ENCODE measurements at places on chromosomes 1 and 21. TPM values are rescaled to one million over a fixed set of nuclear protein-coding genes. Genes with fewer than 3 reads are reported as not detected.

Gene C1QTNF12
- total RNA-seq = 1.8 TPM

Gene PODN
- 5.1 TPM for total RNA-seq

Gene ATXN7L2
- total RNA-seq = 2.7 TPM

Gene KIAA0319L
- total RNA-seq = 49.3 TPM

Gene PADI3
- total RNA-seq = not detected

Gene RXRG
- not detected for total RNA-seq

Gene PLPP3
- 251 TPM for total RNA-seq

Gene SLC16A1
- 71.3 TPM for total RNA-seq

Gene C1orf94
- total RNA-seq = under 0.01 TPM

Gene CRP
- not detected for total RNA-seq

All from subcutaneous preadipocyte (primary cell).